ENCODE measurements at places on chromosomes 6 and 20.

GRCh38 chr20:63124092-63124781 lies 91.7 kb downstream of the YTHDF1 start:
- no peak for DNase-seq

DNA sequence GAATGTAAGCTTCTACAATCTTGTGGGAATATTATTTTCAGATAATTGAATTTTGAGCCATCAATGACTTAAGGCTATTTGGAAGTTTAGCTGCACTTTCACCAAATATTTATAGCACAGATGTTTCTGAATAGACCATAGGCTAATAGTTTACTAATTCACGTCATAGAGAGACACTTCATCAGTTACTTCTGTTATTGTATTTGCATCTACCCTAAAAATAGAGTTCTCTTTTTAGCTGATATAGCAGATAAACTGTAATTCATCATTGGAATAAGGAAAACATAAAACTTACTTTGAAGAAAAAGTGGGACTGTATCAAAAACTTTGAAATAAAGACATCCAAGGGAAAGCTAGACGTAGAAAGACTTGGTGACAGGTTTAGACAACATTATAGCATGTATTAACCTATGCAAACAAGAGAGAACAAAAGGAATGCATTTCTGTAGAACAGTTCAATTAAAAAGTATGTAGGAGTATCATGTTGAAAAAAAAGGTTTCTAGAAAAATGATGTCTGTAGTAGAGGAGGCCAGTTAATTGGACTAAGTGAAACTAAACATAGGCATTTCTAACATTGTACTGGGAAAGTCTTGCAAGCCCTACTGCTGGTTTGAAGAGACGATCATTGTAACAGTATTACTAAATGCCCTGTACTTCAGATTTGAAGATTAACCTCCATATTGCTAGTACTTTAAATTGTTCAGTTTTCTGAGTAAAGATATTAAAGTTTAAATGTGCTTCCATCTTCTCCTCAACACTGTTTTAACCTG lies 123.3 kb downstream of the ZFAND3 start:
- DNase-seq, result no peak

DNA sequence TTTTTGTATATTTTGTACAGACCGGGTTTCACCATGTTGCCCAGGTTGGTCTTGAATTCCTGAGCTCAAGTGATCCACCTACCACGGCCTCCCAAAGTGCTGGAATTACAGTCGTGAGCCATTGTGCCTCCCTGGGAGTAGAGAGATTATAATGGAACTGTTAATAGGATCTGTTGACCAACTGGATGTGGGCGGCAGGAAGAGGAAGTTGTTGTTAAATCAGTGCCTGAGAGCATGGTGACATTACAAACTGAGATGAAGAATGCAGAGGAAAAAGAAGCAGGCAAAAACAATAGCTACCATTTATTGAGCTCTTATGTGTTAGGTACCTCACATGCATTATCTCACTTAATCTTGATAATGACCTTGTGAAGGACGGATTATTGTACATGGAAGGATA lies 9.2 kb upstream of the L3MBTL3 start:
- no peak for DNase-seq

- DNase-seq, result no peak
Observed at GRCh38 chr6:144394210-144394609, 109.1 kb downstream of the UTRN start.

- DNase-seq, result no peak
Observed at GRCh38 chr6:21157186-21157929, 436.2 kb upstream of the SOX4 start.
